HT1080 (cell line): ENCODE measurements at places on chromosomes 6 and 20. TPM values are rescaled to one million over a fixed set of nuclear protein-coding genes. Genes with fewer than 3 reads are reported as not detected.

SUMO4 gene
- 0.27 and 0.32 TPM in 2 replicates for total RNA-seq

GRCh38 chr20:62539198-62540045 lies 63.6 kb upstream of the GATA5 start:
- no peak for DNase-seq

OPN5 gene
- total RNA-seq = not detected in 2 replicates

GRCh38 chr6:89416796-89417195 lies 4.7 kb upstream of the RRAGD start:
- no peak for DNase-seq

SSTR4 gene
- not detected in 2 replicates for total RNA-seq

KIAA1755 gene
- total RNA-seq = 0.14 TPM in 1 of 2 replicates, not detected in the other

DNA sequence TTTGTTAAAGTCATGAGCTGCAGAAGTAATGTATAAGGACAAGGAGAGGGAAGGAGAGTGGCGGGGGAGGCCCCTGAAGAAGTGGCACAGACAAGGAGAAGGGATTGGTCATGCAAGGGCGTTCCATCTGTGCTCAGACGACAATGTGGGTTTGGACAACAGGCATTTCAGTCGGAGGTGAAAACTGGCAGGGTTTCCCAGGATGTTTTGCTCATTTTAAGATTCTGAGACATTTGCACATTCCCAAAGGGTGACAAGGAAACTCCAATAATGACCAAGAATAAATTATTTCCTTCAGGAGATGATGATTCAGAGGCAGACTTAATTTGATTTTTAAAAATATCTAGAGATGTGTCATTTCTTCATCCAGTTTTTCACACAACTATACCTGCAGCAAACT lies 181.8 kb downstream of the HIVEP2 start:
- DNase-seq = peak; percentile 81

VWA7 gene
- total RNA-seq = 0.77 and 0.79 TPM in 2 replicates

PTGIS gene
- 0.02 TPM in 1 of 2 replicates, not detected in the other for total RNA-seq

DNA sequence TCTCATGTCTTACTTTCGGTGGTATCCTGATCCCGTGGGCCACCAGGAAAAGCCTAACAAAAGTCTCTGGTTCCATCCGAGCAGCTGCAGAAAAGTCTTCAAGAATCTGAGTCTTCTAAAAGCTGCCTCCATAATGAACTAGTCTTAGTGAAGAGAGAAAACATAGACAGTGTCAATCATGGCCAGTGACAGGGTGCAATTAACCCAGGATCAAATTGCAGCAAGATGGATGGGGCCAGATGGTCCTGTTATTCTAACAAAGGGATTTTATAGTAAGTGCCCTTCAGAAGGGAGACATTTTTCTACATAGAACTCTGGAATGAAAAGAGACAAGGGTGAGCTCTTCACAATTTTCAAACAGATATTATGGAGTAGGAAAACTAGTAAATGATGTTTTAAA lies 281.6 kb upstream of the ZFP64 start:
- no peak for DNase-seq

DNA sequence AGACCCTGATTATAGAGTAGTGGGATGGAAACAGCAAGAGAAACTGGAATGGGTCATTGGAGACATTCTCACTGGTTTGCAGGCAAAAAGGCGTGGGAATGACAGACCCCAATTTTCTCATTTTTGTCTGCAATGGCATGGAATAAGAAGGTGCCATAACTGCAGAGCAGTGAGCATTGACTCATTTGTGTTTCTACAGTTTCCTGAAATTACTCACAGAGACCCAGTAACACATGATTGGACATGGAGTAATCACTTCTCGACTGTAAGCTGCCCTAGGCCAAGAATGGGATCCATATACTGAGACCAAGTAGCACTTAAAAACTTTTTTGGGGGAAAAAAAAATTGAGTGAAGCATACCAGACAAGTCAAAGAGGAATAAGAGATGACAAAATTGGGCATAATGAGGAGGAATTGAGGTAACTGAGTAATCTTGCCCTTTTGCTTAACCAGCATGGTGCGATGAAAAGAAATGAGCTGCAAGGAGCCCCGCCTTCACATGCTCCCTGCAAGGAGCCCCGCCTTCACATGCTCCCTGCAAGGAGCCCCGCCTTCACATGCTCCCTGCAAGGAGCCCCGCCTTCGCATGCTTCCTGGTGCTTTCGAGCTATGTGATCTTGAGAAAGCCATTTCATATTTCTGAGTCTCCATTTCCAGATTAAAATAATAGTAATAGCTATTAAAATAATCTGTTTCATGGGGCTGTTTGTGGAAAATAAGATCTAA lies 44.1 kb downstream of the NHSL1 start:
- DNase-seq = peak; percentile 29

- DNase-seq = no peak
Observed at GRCh38 chr6:71103130-71103529, 146.3 kb upstream of the B3GAT2 start.

- no peak for DNase-seq
Observed at GRCh38 chr6:37254881-37255280, 2.7 kb upstream of the TBC1D22B start.

- no peak for DNase-seq
Observed at GRCh38 chr20:24491041-24491756, 21.8 kb downstream of the SYNDIG1 start.

- DNase-seq = no peak
Observed at GRCh38 chr6:107473660-107474059, 14.3 kb upstream of the PDSS2 start.

MEP1A gene
- total RNA-seq = not detected in 2 replicates

GRCh38 chr20:3218307-3218988 lies 9.2 kb downstream of the ITPA start:
- peak; percentile 26 for DNase-seq

SRSF12 gene
- not detected in 2 replicates for total RNA-seq

DNA sequence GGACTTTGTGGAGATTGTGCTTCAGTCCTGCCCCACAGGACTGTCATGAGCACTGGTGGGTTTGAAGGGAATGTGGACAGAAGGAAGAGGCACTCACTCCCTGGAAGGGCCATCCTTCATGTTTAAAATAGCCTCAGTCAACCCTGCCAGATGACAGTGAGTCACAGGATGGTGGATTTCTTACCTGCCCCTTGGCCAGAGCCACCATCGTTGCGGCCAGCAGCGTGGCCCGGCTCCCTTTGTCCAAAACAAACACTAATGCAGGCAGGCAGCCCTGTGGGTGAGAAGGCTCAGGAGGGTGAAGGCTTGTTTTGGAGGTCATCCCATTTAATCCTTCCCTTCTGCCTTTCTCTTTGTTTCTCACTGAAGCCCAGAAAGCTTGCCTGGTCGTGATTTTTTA lies 422.7 kb downstream of the CD83 start:
- DNase-seq = peak; percentile 32

DNA sequence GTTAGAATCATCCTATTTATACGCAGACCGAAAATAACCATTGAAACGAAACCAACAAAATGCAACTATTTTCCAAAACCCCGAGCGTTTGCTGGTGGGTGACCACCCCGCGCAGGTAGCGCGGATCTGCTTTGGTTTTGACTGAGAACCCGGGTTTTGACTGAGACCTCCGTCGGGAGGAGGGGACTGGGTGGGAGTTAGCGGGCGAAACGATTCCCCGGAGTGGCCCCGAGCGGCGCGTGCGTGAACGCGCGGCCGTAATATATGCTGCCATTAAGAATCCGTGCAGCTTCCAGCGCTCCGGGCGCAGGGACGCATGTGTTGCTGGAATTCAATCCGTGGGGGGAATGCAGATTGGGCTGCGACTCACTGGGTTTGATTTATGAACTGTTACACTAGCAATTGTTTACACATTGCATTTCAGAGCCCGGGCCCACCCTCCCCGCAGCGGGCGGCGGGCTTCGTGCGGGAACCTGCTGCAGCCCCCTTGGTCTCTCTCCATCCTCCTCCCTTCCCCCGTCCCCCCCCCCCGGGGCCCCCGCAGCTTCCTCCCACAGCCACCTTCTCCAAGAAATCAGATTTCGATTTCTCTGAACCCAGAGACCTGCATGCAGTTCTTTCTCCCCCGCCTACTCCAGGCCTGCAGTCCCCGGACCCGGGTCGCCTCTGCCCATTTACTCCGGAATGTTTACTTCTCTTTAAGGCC lies 9.9 kb downstream of the NRN1 start:
- no peak for DNase-seq
